Stimulated activated CD4-positive, alpha-beta T cell treated with anti-CD3 and anti-CD28 coated beads, Interleukin-12 subunit alpha, Interleukin-12 subunit beta, amount 100 ng/mL, for 24 hours (primary cell): ENCODE measurements at places on chromosomes 13 and 19.
A peak's percentile ranks its signal among the peaks of the same experiment; 100 is the strongest.

DNA sequence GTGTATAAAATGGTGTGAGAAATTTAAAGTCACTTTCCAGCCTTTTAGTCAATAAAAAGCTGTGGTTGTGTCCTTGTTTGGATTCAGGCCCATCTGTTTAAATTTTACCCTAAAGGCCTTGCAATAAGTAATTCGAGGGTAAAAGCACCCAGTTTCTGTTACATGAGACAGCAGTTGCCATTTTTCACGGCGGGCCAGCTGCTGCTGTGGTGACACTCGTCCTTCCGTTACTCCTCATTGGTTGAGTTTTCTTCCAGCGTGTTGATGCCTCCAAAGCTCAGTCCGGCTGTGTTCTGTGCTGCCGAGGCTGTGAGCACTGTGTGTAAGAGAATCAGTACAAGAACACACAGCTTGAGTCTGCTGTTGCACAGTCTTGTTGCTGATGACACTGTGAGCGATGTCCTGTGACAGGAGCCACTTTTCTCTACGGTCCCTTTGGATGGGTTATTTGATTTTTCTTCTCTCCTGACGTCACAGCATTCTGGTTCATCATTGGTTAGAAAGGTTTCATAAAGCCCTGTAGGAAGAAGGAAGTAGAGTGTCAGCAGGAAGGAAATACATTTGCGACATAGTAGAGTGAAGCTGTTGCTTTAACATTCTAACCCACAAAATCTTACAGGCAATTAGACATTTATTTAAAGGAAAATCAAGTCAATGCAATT, 602.5 kb upstream of the ARGLU1 start:
- no peak for DNase-seq

DNA sequence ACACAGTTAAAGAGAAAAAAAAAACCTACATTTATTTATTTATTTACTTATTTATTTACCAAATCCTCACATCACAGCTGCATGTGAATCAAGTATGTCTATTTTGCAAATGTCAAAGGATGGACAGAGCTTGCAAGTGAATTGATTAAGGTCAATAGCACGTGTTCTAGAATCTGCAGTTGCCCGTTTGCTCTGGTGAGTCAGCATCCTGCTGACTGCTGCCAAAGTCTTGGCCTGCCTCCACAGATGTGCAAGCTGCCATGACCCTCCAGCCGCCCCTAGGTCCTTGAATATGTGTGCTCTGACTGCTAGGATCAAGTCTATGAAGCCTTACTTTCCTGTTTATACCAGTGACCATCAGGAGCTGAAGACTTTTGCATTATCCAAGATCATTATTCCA, 320.6 kb downstream of the GPC5 start:
- no peak for DNase-seq

- no peak for DNase-seq
Measured at GRCh38 chr13:75749407-75749806, 113.3 kb downstream of the LMO7 start.

DNA sequence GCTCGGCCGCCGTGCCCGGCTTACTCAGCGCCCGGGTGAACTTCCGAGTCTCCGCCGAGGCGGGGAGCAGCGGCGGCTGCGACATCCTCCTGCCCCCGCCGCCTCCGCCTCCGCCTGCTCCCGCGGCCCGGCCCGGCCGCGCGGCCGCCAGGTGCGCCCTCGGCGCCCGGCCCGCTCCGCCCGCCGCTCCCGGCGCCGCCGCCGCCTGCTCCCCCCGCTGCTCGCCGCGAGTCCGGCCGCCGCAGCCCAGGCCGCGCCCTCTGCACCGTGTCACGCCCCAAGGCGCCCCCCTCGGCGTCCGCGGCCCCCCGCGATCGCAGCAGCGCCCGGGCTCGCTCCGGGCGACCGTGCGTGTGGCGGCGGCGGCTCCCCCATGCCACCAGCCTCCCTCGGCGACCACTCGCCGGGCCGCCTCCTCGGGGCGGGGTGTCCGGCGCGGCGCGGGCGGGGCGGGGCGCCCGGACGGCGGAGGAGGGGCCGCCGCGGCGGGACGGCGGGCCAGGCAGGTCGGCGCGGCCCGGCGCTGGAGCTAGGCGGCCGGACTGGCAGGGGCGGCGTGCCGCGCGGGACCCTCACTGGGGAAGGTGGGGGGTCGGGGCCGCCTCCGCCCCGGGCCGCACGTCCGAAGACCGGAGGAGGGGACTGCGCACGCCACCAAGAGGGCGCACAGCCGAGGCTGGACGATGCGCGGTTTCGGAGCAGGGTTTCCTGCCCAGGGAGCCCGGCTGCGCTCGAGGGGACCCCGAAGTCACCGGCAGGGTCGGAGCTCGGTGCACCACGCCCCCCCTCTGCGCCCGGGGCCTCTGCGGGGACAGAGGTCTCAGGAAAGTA, 108.6 kb upstream of the DOCK9 start:
- DNase-seq, result peak; percentile 42

DNA sequence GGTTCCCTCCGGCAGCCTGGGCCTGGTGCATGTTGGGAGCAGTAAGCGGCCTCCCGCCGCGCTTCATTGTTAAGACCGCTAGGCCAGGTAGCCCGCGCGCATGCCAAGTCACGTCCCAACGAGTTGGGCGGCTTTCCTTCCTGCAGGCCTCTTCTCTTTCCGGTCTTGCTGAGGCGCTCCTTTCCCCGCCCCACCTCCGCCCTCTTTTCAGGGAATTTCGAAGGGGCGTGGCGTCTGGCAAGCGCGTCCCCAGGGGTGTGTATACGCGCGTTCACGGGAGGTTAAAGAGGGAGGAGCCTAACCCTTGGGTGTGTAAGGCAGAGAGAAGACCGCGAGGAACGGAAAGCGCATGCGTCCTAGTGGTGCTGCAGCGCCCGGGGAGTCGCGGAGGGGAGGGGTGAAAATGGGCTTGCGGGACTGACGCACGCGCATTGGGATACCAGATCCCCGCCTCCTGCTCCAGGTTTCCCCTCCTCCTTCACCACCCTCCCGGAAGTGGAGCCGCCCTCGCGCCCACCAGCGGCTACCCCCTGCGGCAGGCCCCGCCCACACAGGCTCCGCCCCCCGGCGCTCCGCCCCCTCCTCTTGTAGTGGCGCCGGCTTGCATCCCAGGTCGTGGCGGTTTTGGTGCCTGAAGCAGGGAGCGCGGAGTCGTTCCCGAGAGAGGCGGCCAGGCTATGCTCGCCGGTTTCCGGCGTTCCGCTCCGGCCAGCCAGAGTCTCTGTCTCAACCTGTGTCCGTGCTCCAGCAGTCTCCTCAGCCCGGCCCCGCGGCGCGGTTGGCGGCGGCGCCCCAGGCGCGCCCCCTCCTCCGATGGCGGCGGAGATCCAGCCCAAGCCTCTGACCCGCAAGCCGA, at the start of gene WDFY2:
Gene WDFY2, plus strand, starts transcription at position 588 of the 856 bp plus-strand sequence. Its CDS starts 226 bp downstream, at position 814.
- peak; percentile 98 for DNase-seq

DNA sequence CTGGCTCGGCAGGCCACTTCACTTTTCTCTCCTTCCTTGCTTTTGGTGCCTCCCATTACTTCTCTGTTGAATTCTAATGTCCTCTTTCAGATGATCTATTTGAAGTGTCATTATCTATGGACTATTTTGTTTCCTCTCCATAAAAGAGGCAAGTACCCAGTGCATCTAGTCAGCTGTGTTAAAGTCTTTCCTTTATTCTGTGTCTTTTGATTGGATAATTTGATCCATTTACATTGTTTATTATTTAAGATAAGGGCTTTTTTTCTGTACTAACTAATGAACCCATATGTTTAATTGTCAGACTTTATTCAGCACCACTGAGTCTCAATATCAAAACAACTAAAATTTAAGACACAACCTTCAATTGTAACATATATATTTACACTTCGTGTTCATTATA, 36.4 kb downstream of the IGFL3 start:
- DNase-seq, result no peak

- no peak for DNase-seq
Measured at GRCh38 chr13:21037656-21038055, 23.7 kb downstream of the LATS2 start.

GRCh38 chr13:109427695-109428094, 358.7 kb downstream of the IRS2 start:
- no peak for DNase-seq

- no peak for DNase-seq
Measured at GRCh38 chr19:45324349-45324907, 1.8 kb upstream of the CKM start.

DNA sequence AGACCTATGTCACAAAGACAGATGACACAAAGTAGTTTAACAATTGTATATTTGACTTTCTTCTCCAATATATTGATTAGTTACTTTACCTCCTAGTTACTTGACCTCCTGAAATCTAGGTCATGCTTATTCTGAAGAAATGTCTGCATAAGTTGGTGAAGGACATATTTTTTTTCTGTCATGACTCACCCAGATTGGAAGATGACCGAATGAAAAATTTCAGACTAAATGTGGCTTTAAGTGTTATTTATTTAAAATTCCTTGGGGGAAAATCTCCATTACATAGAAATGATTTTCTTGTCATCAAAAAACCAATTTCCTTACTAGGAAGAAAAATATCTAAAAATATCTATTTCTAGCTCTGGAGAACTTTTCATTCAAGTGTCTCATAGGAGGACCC, 217.1 kb downstream of the POSTN start:
- no peak for DNase-seq

DNA sequence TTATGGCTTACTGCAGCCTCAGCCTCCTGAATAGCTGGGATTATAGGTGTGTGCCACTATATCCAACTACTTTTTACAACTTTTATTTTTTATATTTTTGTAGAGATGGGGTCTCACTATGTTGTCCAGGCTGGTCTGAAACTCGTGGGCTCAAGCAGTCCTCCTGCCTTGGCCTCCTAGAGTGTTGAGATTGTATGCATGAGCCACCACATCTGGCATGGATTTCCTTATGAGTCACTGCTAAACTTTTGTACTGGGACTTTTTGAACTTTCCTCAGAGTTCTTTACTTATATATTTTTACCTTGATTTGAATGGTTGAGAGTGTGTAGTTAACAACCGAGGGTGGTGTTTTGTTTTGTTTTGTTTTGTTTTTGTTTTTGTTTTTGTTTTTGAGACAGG, 33.4 kb downstream of the DNAJC3 start:
- DNase-seq, result no peak

DNA sequence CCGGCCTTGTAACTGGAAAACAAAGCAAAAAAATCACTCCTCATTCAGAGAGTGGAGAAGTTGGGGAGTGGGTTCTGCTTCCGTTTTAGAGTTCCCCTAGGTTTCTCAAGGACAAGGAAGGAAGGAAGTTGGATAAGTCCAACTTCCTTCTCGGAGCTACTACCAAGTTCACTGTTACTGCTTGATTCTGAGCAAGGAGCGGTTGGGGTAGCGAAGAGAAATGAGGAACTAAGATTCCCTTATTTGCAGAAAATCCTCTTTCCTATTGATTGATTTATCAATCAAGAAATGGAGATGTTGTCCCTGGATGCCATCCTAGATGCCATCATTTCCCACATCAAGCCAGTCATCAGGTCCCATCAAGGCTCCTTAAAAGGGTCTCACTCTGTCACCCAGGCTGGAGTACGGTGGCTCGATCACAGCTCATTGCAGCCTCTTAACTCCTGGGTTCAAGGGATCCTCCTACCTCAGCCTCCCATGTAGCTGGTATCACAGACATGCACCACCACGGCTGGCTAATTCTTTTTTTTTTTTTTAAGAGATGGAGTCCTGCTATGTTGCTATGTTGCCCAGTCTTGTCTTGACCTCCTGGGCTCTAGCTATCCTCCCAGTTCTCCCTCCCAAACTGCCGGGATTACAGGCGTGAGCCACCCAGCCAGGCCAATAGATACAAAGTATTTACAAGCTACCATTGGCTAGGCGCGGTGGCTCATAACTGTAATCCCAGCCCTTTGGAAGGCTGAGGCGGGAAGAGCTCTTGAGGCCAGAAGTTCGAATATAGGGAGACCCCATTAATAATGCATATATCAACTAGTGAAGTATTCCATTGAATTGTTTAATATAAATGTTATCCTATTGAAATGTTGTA, 809 bp upstream of the B9D2 start:
- DNase-seq, result no peak
